ENCODE measurements at places on chromosomes 7 and 10.

- no peaks in the 10 kb centered on the region for H3K4me1 ChIP-seq
- no peaks in the 10 kb centered on the region for H3K36me3 ChIP-seq
- H3K4me3 ChIP-seq, result no peak overlapping the region
- DNase-seq, result no peak
These were observed 584.9 kb upstream of the COBL start for GRCh38 chr7:51901489-51901840.

DNA sequence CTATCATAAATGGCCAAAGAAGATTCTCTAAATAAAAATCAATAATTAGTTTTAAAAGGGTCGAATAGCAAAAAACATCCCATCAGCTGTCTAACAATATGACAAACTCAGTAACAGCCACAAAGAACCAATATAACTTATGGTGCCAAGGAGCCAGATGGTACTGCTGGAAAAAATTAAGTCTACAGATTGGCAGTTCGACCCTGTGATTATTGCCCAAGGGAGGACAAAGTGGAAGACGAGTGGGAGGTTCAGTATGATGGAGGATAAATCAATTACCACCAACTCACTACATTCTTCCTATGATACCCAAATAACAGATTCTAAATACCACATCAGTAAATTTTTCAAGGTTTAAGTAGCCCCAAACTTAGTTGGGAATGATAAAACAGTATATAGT, 49.0 kb downstream of the SKAP2 start:
- no peak overlapping the region for H3K27ac ChIP-seq
- no peaks in the 10 kb centered on the region for H3K27me3 ChIP-seq
- H3K36me3 ChIP-seq, result peaks cover 18% of the 10 kb centered on the region
- peaks cover 10% of the 10 kb centered on the region for H3K4me1 ChIP-seq
- DNase-seq, result no peak
- no peak overlapping the region for H3K4me3 ChIP-seq

- no peaks in the 10 kb centered on the region for H3K27me3 ChIP-seq
- no peak for DNase-seq
- peaks cover 2% of the 10 kb centered on the region for H3K4me1 ChIP-seq
- no peak overlapping the region for H3K4me3 ChIP-seq
These were observed 35.0 kb upstream of the MRPS16 start for GRCh38 chr10:73287441-73287840.

DNA sequence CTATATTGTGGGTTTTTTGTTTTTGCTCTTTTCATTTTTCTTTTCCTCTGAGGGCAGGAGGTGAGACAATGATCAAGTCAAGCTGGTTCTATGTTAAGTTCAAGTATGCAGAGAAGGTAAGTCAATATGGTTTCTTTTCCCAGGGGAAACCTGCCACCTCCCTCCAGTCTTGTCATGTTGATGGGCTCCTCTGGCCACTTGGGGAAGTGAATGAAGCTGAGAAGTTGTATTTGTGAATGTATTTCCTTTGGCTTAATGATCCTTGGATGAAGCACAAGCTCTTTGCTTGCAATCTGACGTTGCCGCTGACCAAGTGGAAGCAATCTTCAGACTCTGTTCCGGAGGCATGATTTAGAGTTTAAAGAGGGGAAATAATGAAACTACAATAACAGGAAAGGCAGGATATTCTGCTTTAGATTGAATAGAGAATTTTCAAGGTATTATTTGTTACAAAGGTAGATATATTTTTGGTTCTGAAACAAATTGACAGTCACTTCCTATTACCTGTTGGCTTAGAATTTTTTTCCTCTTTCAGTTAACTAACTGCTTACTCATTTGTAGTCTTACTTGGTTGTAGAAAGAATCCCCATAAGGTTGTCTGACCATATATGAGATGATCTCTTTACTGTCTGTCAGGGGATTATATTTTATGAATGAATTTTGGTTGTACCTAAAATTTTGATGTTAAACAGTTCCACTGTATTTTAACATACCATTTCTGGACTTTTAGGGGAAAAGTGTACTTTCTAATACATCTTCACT, 369.6 kb downstream of the AUTS2 start:
- H3K27ac ChIP-seq, result peak overlapping the region; percentile 31
- no peaks in the 10 kb centered on the region for H3K27me3 ChIP-seq
- H3K4me1 ChIP-seq, result peaks cover 34% of the 10 kb centered on the region

- H3K36me3 ChIP-seq, result peaks cover 31% of the 10 kb centered on the region
- H3K4me3 ChIP-seq, result no peak overlapping the region
- DNase-seq, result no peak
- H3K27ac ChIP-seq, result no peak overlapping the region
These were observed 172.5 kb downstream of the VTI1A start for GRCh38 chr10:112619556-112619955.

DNA sequence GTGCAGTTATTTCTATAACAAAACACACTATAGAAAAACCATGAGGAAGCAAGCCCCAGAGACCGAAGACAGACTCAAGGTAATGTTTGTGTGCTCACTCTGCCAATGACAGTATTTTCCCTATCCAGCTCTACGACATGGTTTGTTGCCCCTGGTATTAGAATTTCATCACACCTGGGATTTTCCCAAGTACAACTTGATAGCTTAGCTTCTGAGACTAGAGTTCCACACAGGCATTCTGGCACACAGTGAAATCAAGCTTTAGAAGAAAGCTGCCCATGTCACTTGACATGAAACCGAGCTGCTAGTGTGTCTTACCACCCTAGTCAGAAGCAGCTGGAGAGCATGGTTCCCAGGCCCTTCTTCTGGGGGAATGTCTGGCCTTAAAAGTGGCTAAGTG, 44.1 kb upstream of the AKR1E2 start:
- no peak overlapping the region for H3K27ac ChIP-seq
- H3K4me1 ChIP-seq, result peaks cover 3% of the 10 kb centered on the region
- H3K4me3 ChIP-seq, result no peak overlapping the region
- H3K27me3 ChIP-seq, result peaks cover 10% of the 10 kb centered on the region
- no peak for DNase-seq

- peaks cover 46% of the 10 kb centered on the region for H3K4me1 ChIP-seq
- H3K27me3 ChIP-seq, result peaks cover under 1% of the 10 kb centered on the region
These were observed 52.0 kb upstream of the SMNDC1 start for GRCh38 chr10:110356628-110357245.

DNA sequence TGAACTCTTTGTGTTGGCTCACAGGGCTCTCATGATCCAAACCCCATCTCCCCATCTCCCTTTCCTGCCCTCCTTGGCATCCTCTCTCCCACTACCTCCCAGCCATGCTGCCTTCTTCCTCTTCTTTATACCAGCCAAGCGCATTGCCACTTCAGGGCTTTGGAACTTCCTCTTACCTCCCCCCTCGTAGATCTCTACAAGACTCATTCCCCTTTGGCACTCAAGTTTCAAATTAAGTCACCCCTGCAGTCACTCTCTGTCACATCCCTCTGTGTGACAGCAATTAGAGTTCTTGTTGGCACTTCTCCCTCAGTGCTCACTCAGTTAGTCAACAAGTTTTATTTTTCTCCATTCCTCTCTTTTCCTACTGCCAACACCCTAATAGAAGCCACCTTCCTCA, 20.8 kb upstream of the NRP1 start:
- H3K4me3 ChIP-seq, result no peak overlapping the region
- H3K27ac ChIP-seq, result no peak overlapping the region
- H3K4me1 ChIP-seq, result no peaks in the 10 kb centered on the region
- no peaks in the 10 kb centered on the region for H3K36me3 ChIP-seq
- peaks cover 8% of the 10 kb centered on the region for H3K27me3 ChIP-seq

GRCh38 chr7:39265641-39266591, 288.2 kb downstream of the POU6F2 start:
- no peak overlapping the region for H3K4me3 ChIP-seq
- H3K4me1 ChIP-seq, result no peaks in the 10 kb centered on the region
- DNase-seq, result no peak
- peaks cover 5% of the 10 kb centered on the region for H3K27me3 ChIP-seq

DNA sequence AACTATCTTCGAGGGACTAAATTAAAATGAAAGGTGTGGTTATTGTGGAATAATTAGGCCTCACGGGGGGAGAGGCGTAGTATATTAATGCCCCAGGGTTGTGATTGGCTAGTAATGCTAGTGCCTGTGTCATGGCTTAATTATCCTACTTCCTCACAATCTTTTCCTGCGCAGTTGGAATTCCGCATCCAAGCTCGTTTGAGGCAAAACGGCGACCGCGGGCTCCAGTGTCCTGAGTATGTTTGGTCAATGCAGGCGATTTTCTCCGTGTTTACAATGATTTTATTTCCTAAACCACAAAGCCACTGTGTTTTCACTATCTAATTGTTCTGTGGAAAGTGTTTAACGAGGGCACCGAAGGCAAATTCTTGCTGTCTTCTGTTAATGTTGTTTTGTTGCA, 282.9 kb downstream of the CELF2 start:
- DNase-seq, result no peak
- peaks cover 64% of the 10 kb centered on the region for H3K36me3 ChIP-seq
- H3K4me3 ChIP-seq, result no peak overlapping the region
- no peaks in the 10 kb centered on the region for H3K27me3 ChIP-seq
- H3K4me1 ChIP-seq, result peaks cover 8% of the 10 kb centered on the region

GRCh38 chr7:66267249-66267648, 62.1 kb downstream of the TPST1 start:
- H3K4me3 ChIP-seq, result no peak overlapping the region
- peaks cover 11% of the 10 kb centered on the region for H3K36me3 ChIP-seq
- no peak for DNase-seq
- H3K27me3 ChIP-seq, result no peaks in the 10 kb centered on the region
- no peaks in the 10 kb centered on the region for H3K4me1 ChIP-seq
- no peak overlapping the region for H3K27ac ChIP-seq

GRCh38 chr10:34168439-34168838, 646.7 kb downstream of the PARD3 start:
- no peaks in the 10 kb centered on the region for H3K27me3 ChIP-seq
- no peak for DNase-seq
- H3K4me1 ChIP-seq, result no peaks in the 10 kb centered on the region

DNA sequence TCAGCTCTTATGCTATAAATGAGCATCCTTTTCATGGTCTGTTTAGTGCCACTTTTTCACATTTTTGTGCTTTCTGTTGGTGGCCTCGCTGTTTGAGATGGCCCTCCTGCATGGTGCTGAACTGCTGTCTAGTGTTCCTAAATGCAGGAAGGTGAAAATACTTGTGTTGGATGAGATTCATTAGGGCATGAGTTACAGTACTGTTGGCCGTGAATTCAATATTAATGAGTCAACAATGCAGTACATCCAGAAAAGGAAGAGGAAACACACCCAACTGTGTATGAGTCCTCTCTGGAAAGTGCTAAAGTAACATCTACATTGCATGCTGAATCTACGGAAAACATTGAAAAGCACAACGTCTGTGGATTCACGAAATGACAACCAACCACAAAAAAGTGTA, 124.0 kb downstream of the HERPUD2 start:
- H3K4me1 ChIP-seq, result peaks cover 17% of the 10 kb centered on the region
- no peak for DNase-seq
- H3K27ac ChIP-seq, result no peak overlapping the region
- no peaks in the 10 kb centered on the region for H3K36me3 ChIP-seq

- no peak overlapping the region for H3K27ac ChIP-seq
- H3K36me3 ChIP-seq, result no peaks in the 10 kb centered on the region
- no peak overlapping the region for H3K4me3 ChIP-seq
- no peak for DNase-seq
- H3K27me3 ChIP-seq, result peaks cover 7% of the 10 kb centered on the region
These were observed 54.0 kb upstream of the ADGRA1 start for GRCh38 chr10:133033742-133034048.

GRCh38 chr7:37354656-37355131, 94.0 kb downstream of the ELMO1 start:
- no peak for DNase-seq
- no peaks in the 10 kb centered on the region for H3K36me3 ChIP-seq
- peak overlapping the region; percentile 84 for H3K27ac ChIP-seq
- H3K4me3 ChIP-seq, result peak overlapping the region; percentile 58
- H3K4me1 ChIP-seq, result peaks cover 54% of the 10 kb centered on the region

DNA sequence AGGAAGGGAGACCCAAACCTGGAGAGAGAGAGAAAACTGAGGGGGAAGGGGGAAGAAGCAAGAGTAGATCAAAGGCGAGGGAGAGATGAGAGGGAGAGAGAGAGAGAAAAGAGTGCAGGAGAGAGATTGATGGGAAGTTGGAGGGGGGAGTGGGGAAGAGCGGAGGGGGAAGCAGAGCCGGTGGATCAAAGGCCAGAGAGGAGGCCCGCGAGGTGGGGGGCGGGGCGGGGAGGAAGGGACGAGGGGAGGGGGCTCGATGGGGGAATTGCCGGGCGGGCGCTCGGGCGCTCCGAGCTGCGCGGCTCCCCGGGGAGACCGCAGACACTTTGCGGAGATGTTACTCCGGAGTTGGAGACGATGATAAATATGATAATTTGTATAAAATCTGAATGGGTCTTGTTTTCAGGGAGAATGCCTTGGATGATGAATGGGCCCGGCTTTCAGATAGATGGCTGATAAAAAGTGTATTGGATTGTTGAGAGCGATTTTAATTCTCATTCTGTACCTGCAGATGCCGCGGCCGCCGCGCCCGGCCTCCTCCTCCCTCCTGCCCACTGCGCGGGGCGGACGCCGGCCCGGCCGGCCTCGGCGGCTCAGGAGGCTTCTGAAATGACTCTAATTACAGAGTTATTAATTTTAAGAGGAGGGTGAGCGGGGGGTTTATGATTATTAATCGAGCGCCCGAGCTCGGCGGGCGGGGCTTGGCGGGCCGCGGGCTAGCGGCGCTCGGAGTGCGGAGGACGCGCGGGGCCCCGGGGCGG, 21.4 kb upstream of the PAX2 start:
- H3K4me1 ChIP-seq, result peaks cover 10% of the 10 kb centered on the region
- H3K4me3 ChIP-seq, result peak overlapping the region; percentile 6
- H3K27ac ChIP-seq, result no peak overlapping the region
- DNase-seq, result no peak

GRCh38 chr10:63313066-63313717, 152.6 kb downstream of the JMJD1C start:
- no peak overlapping the region for H3K4me3 ChIP-seq
- no peaks in the 10 kb centered on the region for H3K27me3 ChIP-seq
- H3K27ac ChIP-seq, result peak overlapping the region; percentile 47
- H3K4me1 ChIP-seq, result peaks cover 6% of the 10 kb centered on the region
- no peak for DNase-seq

DNA sequence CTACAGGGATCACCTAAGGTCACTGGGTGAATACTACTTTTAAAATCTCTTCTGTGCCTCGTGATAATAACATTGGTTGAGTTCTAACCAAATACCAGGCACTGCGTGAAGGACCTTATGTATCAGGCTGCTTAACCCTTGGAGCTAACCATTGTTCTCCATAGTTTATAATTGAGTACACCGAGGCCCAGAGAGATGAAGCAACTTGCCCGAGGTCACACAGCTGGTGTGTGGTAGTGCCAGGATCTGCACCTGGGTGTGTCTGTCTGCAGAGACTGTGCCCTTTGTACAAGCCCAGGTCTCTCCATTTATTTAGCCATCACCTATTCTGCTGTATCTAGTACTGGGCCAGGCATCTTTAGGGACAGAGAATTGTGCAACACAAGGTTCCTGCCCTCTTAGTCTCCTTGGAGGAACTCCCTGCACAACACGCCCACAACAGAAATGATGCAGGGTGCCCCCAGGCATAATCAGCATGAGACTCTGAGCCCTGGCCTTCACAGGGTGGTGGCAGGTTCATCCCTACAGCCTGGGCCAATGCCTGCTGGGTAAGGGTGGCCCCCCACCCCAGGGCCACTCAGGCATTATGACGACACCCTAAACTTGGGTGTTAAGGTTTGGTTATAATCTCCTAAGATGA, 31.5 kb downstream of the UNC5B start:
- H3K36me3 ChIP-seq, result no peaks in the 10 kb centered on the region
- H3K4me3 ChIP-seq, result no peak overlapping the region
- H3K27ac ChIP-seq, result no peak overlapping the region
- peaks cover 12% of the 10 kb centered on the region for H3K27me3 ChIP-seq
- H3K4me1 ChIP-seq, result peaks cover 6% of the 10 kb centered on the region
- no peak for DNase-seq

GRCh38 chr10:13335881-13336280, 12.2 kb downstream of the SEPHS1 start:
- H3K36me3 ChIP-seq, result peaks cover 18% of the 10 kb centered on the region
- H3K4me1 ChIP-seq, result peaks cover 6% of the 10 kb centered on the region
- no peak for DNase-seq

Data from memory B cell (primary cell).